ENCODE measurements at places on chromosomes 1 and 21.

GRCh38 chr1:116958977-116959376 lies 42.6 kb upstream of the CD101 start:
- DNase-seq = no peak

DNA sequence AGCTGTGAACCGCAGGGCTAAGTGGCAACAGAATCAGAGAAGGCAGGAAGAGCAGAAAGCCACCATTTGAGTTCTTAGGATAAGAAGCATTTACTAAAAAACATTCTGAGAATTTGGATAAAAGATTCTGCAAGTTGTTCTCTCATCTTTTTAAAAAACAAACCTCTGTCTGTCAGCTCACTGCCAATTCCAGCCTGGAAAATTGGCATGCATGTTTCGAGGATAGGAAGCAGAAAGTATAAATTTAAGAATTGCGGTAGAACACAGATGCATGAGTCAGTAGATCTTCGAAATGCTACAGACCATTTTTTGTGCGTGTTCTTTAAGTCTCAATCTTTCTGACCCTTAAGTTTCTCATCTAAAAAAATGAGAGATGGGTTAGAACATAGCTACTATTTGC lies 544.5 kb upstream of the DAB1 start:
- DNase-seq = no peak

GRCh38 chr21:43349644-43350043 lies 77.3 kb downstream of the SIK1 start:
- no peak for DNase-seq

GRCh38 chr21:42141643-42142042 lies 70.5 kb downstream of the UMODL1 start:
- no peak for DNase-seq

GRCh38 chr21:33775100-33775828 lies 133.0 kb downstream of the ITSN1 start:
- DNase-seq = no peak

- DNase-seq = no peak
These were observed 842 bp upstream of the GCSAML start for GRCh38 chr1:247548092-247548491.

- no peak for DNase-seq
These were observed 5.4 kb downstream of the PADI6 start for GRCh38 chr1:17377325-17377953.

DNA sequence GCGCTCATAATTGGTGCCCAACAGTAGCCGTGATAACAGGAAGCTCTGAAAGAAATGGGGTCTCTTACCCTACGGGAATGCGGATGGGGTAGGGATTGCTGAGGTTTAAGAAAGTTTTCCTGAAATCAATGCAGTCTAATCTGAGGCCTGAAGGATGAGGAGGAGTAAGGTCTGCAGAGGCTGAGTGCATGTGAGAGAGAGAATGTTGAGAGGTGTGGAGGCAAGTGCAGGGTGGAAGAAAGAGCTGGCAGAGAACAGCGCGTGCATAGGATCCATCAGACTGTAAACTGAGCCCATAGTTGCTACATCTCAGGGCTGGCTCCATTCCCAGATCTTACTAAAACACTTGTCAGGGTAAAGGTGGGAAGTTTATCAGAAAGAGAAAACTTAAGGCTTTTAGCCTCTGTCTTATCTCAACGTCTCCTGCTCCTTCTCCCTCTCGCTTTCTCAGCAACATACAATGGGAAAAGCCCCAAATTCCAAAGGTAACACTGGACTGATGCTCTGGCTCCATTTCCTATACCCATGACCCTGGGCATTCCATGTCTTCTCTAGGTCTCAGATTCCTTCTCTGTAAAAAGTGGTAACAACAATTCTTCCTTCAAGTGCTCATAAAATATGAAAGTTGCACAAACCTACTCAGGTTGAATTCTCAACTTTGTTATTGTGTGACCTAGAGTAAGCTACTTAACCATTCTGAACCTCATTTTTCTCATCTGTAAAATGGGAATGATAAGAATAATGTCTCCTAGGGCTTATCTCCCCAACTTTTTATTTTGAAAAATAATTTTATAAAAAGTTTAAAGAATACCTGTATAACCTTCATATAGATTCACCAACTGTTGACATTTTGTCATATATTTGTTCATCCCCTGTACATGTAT lies 75.2 kb downstream of the SH3GLB1 start:
- no peak for DNase-seq

DNA sequence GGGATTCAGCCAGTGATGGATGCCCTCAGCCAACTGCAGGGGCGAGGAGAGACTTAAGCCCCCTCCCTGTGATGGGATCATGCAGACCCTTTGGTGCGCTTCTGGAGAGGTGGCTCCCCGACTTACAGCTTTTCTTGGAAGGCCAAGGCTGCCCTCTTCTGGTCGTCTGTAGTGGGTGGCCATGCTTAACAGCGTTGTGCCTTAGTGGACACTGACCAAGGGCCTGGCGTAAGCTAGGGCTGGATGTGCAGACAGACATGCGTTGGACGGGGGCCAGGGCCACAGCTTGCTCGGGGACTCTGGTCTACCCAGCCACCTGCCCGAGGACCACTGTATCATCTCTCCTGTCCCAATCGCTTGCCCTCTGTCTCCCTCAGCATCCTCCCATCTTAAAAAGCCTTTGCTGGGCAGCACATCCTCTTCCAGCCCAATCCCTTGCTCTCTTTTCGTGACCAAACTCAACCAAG lies 5.5 kb downstream of the AZIN2 start:
- peak; percentile 75 for DNase-seq

GRCh38 chr1:64263335-64263734 lies 59.9 kb downstream of the UBE2U start:
- no peak for DNase-seq

GRCh38 chr21:44317871-44318270 lies 18.0 kb downstream of the PFKL start:
- DNase-seq = no peak

Measured in neuronal stem cell (in vitro differentiated cells).